WERI-Rb-1 (cell line): ENCODE measurements at places on chromosomes 11 and 22.

DNA sequence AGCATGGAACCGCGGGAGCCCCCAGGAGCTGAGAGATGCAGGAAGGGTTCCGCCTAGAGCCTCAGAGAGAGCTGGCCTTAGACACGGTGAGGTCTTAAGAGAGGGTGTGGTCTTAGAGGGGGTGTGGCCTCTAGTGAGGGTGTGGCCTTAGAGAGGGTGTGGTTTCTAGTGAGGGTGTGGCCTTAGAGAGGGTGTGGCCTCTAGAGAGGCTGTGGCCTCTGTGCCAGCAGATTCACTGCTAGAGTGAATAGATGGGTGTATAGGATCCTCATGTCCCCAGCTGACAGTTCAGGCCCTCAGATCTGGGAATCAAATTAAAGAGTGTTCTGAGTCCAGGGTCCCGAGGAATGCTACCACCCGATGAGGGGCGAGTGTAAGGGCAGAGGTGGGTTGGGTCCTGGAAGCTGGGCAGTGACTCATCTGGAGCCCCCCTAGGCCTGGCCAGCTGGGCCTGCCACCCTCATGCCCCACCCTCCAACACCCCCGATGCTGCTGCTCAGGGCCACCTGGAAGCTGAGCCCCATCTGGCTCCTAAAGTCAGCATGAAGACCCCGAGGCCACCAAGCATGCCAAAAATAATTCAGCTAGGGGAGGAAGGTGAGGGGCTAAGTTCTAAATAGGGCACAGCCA lies 49.5 kb downstream of the IGF2 start:
- DNase-seq: no peak

- no peak for DNase-seq
These were observed 7.0 kb downstream of the MMP10 start for GRCh38 chr11:102773386-102773785.

DNA sequence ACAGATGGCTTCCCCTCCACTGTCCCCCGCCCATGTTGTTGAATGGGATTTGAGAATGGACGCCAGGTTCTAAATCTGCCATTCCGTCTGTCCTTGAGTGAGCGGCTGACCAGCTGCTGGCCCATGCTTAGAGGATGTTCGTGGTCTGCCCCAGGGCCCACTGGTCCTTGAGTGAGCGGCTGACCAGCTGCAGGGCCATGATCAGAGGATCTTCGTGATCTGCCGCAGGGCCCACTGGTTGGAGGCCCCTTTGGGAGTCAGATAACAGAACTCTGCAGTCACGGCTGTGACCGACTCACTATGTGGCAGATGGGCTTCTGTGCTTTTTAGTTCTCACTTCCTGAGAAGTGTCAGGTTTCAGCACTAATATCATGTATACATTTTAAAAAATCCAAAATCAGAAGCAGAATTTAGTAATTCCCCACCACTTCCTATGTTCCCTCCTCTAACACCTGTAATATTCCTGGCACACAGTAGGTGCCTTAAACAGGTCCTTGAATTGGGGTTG lies 54.1 kb downstream of the MICAL3 start:
- peak; percentile 79 for DNase-seq

DNA sequence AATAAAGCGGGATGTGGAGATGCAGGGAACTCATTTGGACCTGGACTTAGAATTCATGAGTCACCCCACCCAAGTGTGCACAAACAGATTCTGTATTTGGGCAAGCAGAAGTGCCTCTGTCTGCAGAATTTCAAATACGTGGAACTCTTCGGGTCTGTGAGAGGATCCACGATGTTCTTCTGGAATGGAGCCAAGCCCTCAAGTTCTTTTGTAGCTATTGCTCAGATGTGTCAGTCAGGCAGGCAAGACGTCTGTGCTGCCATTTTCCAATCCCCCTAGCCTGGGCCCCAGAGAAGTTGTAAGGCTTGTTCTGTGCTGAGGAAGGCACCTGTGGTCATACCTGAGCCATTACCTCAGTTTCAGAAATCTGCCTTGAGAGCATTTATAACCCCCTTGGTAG lies 132.8 kb upstream of the RASSF10 start:
- DNase-seq: no peak

GRCh38 chr11:83046621-83047172 lies 25.0 kb downstream of the RAB30 start:
- no peak for DNase-seq

GRCh38 chr11:8567602-8568198 lies 26.3 kb downstream of the STK33 start:
- no peak for DNase-seq

- DNase-seq: no peak
These were observed 21.7 kb downstream of the TEAD1 start for GRCh38 chr11:12695873-12696272.

DNA sequence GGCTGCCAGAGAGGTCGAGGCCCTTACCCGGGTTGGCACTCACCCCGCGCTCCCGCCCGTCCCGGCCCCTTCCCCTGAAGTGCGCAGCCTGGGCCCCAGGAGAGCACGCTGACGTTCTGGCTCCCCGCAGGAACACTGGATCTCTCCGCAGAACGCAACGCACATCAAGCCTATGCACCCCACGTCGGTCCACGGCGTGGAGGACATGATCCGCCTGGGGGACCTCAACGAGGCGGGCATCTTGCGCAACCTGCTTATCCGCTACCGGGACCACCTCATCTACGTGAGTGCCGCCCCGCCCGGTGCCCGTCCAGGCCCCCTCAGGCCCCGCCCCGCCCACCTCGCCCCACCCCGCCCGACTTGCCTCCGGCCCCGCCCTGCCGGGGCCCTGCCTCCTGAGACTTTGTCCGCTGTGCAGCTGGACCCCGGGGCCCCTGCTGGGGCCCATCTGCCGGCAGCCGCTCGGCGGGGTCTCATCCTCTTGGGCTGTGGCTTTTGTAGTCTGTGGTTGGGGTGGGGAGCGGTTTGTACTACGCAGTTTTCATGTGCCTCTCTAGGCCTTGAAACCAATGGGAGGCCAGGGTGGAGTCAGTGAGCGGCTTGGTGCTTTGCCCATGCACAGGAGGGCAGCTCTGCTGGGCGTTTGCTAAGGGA lies 19.7 kb downstream of the MYO7A start:
- peak; percentile 85 for DNase-seq

DNA sequence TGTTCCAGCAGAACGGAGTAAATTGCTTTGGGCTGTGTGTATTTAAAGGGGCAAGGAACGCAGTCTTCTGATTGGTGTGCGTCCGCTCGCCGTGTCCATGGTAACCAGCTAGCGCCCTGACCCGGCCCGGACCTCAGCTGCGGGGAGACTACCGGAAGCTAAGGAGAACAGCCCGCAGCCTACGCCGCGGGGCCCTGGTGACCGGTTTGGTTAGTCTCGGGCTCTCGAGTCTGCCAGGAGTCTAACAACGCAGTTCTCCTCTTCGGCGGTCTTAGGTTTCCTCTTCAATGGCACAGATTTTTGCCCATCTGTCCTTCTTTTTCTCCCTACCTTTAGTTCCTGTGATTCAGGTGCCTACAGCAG lies 3.5 kb upstream of the OR56A3 start:
- DNase-seq: no peak

GRCh38 chr11:6320411-6321155 lies at the start of gene CAVIN3:
Gene CAVIN3 (minus strand): TSS chr11:6320501. CDS start chr11:6320476, 25 bp downstream.
- no peak for DNase-seq

DNA sequence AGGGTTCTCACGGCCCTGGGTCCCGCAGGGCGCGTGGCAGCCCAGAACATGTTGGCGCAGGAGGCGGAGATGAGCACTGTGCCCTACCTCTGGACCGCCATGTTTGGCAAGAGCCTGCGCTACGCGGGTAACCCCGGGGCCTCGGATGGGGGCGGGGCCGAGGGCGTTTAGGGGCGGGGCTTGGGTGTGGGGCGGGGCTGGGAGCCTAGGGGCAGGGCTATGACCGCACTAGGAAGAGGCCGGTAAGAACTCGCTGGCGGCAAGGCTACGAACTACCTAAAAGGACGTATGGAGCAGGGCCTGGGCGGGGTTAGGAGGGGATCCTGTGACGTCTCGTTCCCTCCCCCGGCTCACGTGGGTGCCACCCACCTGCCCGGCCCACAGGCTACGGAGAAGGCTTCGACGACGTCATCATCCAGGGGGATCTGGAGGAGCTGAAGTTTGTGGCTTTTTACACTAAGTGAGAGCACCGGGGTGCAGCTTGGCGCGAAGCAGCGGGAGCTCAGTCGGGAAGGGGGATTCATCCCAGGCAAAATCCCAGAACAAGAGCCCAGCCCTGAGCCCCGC lies 2.8 kb upstream of the LZTR1 start:
- no peak for DNase-seq

DNA sequence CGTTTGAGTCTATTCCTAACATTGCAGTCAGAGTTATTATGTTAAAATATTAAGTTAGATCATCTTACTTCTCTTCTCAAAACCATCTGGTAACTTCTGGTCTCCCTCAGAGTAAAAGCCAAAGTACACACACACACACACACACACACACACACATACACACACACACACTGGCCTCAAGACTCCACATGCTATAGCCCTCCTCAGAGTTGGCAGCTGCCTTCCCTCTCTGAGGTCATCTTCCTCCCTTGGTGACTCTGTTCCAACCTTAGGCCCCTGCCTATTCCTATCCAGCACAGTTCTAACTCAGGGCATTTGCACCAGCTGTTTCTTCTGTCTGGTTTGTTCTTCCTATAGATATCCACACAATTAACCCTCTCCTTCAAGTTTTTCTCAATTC lies 272.0 kb upstream of the SESN3 start:
- DNase-seq: no peak

DNA sequence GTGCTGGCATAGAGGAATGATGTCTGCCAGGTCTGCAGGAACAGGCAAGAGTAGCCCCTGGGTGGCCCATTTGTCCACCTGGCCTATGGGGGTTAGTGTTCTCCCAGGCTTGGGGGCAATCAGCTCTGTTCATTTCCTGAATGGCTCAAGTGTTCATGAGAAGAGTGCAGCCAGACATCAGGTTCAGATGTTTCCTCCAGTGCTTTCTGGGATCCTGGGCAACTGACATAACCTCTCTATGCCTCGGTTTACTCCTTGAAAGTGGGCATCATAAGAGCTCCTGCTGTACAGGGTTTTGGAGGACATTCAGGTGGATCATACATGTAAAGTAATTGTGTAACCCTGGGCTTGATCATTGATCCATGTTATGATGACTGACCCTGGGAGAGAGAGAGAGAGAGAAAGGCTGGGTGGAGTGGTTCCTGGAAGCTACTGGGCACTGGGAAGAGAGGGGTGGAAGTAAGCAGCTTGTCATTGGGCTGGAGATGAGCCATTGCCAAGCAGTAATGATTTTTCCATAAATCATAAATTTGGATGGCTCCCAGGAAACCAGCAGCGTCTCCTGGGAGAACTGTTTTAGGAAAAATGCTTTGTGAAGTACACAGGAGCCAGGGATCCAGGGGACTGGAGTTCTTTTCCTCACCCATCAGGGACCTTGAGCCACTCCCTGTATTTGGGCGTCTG lies 30.2 kb upstream of the ACCSL start:
- DNase-seq: no peak

- no peak for DNase-seq
These were observed 11.8 kb downstream of the EMSY start for GRCh38 chr11:76456571-76456970.

DNA sequence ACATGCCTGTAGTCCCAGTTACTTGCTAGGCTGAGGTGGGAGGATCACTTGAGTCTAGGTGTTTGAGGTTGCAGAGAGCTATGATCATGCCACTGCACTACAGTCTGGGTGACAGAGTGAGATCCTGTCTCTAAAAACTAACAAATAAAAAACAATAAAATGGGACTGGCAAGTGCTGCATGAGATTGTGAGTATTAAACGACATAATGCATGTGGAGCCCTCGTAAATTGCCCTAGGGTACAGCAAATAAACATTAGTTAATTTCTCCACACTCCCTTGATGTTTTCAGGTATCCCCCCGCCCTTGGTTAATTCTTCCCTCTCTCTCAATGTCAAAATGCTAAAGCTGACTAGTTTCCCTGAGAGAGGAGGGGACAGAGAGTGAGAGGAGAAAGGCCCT lies 4.9 kb upstream of the RHOG start:
- DNase-seq: no peak

GRCh38 chr11:90349731-90350130 lies 126.9 kb upstream of the CHORDC1 start:
- no peak for DNase-seq

- DNase-seq: peak; percentile 36
These were observed 81.0 kb upstream of the FGF3 start for GRCh38 chr11:69899957-69900821.

GRCh38 chr11:9160166-9160565 lies 68.8 kb upstream of the SCUBE2 start:
- no peak for DNase-seq

DNA sequence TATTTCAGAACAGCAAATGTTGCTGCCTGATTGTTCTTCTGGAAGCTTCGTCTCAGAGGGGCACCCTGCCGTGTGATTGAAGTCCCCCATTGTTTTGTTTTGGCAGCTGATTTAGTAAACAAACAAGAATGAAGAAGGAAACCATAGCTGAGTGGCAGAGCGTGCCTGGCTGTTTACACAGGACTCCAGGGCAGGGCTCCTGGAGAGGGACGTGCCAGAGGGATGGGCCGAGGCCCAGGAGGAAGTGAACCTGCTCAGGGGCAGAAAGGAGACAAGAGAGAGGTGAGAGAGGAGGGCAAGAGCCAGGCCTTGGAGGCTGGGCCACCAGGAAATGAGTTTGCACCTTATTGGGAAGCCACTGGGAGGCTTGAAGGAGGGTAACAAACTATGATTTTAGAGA lies 85.5 kb upstream of the B3GAT1 start:
- no peak for DNase-seq

- no peak for DNase-seq
These were observed 32.2 kb upstream of the DMC1 start for GRCh38 chr22:38602166-38602565.

DNA sequence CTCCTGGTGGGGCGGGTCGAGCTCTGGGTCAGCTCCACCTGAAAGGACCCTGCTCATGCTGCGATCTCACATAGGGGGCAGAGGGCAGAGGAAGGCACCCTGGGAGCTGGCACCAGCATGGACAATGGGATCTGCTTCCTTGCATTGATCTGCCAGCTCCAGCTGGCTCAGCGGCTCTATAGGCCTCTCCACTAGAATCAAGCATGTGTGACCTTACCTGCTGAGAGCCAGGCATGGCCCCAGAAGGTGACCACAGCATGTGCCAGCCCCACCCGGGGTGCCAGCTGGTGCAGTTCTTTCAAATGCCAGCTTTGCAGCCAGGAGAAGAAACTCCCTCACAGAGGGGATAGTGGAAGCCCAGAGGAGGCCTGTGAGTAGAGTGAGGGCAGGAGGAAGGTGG lies 22.0 kb upstream of the KLHL35 start:
- no peak for DNase-seq

DNA sequence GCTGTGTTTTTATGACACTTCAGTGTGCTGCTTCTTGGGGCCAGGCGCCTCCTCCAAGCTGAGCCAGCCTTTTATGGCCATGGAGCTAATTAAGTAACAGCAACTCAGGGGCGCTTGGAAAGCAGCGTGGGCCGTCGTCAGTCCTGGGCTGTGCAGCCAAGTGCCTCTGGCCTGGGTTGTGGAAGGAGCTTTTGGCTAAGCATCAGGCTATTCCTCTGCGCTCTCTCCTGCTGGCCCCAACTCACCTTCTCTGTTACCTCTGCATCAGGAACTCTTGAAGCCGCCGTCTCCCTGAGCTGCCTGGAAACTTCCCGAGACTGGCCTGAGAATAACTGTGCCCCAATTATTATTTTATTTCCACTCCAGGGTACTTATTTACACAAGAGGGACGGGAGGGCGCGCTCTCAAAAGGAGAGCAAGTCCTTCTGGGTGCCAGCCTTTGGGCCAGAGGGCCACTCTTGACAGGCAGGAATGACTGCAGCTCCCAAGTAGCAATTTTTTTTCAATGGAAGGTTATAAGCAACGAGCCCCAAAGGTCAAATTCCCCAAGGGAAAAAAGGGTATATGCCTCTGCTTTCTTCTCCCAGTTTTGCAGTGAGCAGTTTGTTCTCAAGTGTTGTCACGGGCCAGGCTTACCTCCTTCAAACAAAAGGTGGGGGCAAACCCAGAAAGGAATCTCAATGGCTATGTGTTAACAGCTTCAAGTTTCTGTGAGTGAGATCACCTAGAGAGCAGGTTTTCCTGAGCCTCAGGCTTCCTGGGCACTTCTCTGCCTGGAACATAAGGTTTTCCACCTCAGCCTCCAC lies 38.5 kb upstream of the NAV2 start:
- peak; percentile 16 for DNase-seq
